ENCODE measurements at places on chromosomes 7 and 10.

GRCh38 chr10:131211965-131212619 is 99.4 kb downstream of the TCERG1L start:
- DNase-seq, result no peak

DNA sequence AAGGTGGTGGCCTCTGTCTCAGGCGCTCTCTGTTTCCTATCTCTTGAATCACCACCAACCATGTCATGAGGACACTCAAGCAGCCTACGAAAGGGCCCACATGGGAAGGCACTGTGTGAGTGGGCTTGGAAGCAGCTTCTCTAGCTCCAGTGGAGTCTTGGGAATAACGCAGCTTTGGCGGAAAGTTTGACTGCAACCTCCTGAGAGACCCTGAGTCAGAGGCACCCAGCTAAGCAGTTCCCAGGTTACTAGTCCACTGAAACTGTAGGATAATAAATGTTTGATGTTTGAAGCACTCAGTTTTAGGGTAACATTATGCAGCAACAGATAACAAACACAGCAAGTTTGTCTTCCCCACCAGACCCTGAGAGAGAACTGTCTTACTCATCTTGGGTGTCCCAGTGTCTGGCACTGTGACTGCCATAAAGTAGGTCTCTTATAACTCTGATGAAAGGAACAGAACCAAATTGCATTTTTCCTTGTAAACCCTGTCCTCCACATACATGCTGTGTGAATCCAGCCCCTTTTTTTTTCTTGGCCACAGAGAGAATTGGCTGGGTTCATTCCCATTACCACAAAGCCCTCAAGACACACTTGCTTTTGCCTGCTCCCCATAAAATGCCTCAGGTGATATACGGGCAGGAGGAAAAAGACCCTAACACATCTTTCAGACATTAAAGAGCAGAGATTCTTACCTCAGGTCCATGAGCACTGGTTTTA is 185.5 kb downstream of the ZNF365 start:
- no peak for DNase-seq

DNA sequence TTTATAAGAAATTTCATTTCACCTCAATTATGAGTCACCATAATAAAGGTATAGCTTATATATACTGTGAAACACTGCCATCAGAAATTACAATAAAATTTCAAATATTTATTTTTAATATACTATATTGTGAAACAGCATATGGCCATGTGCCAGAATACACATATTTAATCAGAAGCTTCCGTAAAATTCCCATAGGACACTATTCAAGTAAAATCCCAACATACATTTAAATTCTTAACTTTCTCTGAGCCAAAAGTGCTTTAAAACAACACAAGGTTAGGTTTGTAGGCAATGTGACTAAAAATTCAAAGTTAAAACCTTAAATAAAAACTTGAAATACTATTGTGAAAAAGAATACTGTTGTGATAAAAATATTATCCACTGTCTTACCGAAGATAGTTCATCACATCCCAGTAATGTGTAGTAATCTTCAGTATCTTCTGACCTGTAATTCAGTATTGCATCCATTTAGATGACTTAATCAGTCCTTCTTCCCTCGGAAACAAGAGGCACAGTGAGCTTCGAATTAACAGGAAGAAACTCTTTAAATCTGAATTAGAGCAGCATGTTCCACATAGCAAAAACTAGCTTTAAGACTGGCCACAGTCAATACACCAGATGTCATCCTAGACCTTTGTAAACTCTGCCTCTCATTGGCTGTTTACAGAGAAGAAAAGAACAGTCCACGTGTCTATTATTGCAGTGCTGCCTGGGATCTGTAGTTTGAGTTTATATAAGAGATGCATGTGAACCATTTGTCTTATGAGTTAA is at the start of gene DNAJC12:
Gene DNAJC12 (minus strand): TSS at position 648 of the 774 bp plus-strand sequence. CDS start 177 bp downstream, at position 471.
- no peak for DNase-seq

GRCh38 chr10:79063071-79063491 is 5.7 kb upstream of the ZMIZ1 start:
- DNase-seq, result no peak

DNA sequence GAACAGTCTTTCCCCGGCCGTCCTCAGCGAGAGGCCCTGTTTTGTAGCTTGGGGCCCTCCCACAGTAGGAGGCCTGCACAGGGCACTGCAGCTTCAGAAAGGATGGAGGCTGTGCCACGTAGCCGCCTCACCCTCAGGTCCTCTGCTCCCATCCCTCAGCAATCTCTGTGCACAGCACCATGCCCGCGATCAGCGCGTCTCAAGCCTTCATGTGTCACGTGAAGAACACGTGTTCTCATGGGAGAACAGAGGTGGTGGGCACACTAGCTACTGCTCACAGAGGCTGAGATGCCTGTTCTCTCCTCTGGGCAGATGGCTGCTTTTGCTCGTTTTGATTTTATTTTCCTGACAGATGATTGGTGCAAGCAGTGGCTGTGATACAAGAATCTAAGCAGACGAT is 8.5 kb upstream of the SHH start:
- DNase-seq, result no peak

DNA sequence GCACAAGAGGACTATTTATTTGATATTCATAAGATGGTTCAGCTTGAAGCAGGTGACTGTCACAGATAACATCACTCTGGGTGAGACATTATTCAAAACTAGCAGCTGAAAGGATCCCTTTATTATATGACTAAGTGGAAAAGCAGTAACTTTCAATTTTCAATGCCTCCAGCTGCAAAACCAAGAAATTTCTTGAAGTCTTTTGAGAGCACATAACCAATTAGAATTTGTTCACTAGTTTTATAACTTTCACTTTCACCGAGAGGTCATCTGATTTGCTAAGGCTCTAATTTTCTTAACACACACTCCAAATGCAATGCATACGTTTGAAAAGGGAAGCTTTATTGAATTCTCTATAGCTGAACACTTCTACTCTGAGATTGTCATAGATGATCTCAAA is 88.6 kb upstream of the KLF14 start:
- no peak for DNase-seq

DNA sequence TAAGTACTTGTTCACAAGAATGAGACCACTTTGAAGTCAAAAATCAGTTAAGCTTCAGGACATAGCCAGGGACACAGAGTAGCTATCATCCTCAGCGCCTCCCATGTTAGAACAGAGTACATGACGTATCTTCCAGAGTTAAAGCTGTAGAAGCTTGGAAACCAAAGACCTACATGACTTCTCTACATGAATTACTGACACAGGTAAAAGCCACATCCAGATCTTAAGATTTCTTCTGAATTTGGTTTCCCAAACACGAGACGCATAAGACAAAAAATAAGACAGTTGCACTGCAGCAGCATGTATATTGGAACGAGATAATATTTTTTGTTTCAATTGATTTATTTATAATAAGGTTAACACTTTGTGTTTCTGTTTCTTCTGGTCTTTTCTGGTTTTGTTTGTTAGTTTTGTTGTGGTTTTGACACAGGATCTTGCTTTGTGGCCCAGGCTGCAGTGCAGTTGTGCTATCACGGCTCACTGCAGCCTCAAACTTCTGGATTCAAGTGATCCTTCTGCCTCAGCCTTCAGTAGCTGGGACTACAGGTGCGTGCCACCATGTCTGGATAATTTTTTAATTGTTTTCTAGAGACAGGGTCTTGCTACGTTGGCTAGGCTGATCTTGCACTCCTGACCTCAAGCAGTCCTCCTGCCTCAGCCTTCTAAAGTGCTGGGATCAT is 10.2 kb upstream of the EPC1 start:
- no peak for DNase-seq

DNA sequence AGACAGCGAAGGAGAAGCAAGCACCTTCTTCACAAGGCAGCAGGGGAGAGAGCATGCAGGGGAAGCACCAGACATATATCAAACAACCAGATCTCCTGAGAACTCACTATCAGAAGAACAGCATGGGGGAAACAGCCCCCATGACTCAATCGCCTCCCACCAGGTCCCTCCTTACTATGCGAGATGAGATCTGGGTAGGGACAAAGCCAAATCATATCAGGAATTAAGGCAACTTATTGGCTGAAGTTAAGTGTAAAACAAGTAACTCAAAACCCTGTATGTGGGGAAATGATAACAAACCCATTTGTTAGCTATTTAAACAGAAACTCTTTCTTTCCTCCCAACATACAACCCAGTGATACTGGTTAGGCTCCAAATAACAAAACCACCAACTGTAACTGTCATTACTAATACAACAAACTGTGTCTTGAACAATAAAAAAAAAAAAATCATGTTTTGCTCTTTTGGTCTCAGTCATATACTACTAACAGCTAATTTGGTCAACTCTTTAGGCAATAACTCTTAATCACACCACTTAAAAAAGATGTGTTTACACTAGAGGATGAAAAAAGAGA is 57.8 kb downstream of the MINDY3 start:
- DNase-seq, result no peak

DNA sequence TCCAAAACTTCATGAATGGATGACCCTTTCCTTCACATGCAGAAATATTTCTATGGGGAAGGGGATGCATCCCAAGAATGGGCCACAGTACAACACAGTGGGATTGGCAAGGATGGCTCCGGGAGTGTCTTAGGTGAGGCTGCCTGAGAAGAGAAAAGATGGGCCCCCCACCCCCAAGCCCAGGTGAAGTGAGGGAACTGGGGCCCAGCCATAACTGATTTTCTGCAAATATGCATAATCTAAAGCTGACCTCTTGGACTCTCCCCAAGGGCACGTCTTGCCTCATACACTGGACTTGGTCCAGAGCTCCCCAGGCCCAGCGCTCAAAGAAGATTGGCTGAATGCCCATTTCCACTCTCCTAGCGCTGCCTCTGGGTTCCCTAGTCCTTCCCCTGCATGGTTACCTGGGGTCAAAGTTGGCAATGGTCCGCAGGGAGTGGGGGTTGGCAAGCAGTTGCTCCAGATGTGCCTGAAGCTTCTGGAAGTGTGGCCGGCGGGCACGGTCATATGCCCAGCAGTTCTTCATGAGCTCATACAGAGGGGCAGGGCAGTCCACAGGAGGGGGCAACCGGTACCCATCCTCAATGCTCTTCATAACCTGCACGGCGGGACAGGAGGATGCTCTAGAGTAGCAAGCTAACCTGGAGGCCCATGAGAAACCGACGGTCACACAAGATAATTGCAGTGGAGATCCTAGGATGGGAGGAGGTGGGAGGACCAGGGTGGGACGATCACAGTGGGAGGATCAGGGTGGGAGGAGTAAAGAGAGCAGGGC is 12.3 kb downstream of the ZYX start:
- DNase-seq, result no peak

- DNase-seq, result no peak
Observed at GRCh38 chr10:61778137-61778536, 115.4 kb downstream of the CABCOCO1 start.

- no peak for DNase-seq
Observed at GRCh38 chr10:126500185-126500584, 111.9 kb upstream of the ADAM12 start.

- DNase-seq, result no peak
Observed at GRCh38 chr10:42802876-42803275, 20.3 kb downstream of the BMS1 start.

- DNase-seq, result no peak
Observed at GRCh38 chr10:131098416-131098952, 213.0 kb downstream of the TCERG1L start.

DNA sequence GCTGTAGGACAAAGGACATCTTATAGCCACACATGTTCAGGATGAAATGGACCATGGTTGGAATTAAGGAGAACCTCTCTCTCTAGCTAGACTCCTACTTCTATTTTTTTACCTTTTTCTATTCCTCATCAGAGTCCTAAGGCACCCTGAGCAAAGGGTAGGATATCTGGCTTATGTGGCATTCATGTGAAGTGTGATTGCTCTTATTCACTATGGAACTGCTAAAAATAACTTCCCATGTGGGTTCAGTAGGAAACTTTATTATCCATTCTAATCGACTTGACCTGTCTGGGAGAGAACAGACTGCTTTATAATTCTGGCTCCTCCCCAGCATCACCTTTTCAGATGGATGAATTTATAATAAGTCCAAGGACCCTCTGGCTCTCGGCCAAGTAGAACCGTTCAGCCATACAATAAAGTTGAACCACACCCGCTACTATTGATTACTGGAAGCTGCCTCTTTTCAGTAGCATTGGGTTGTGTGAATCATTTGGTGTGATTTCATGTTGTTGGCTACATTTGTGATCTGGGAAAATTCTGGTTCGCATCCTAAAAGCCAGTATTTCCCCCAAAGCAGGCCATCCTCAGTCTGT is 117.5 kb downstream of the NRF1 start:
- no peak for DNase-seq

DNA sequence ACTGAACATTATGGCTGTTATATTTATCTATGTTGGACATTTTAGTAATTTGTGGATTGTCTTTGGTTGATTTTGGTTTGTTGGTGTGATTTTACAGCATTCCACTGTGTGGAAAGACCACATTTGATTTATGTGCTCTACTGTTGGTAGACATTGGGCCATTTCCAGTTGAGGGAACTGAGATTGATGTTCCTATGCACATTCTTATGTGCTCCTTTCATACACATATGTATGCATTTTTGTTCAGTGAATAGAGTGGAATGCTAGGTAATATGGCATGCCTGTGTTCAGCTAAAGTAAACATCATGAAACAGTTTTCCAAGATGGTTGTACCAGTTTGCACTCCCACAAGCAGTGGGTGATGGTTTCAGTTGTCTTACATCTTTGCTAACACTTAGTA is 15.1 kb downstream of the CACNB2 start:
- no peak for DNase-seq

- DNase-seq, result no peak
Observed at GRCh38 chr7:151384352-151384697, 25.5 kb downstream of the WDR86 start.

GRCh38 chr7:134406431-134406830 is 52.5 kb downstream of the AKR1B1 start:
- DNase-seq, result no peak

- DNase-seq, result no peak
Observed at GRCh38 chr10:12847361-12847975, 154.0 kb downstream of the CCDC3 start.

- DNase-seq, result no peak
Observed at GRCh38 chr7:102318482-102318971, 31.9 kb downstream of the SH2B2 start.

GRCh38 chr7:92072708-92073107 is 61.6 kb downstream of the CYP51A1 start:
- DNase-seq, result no peak

DNA sequence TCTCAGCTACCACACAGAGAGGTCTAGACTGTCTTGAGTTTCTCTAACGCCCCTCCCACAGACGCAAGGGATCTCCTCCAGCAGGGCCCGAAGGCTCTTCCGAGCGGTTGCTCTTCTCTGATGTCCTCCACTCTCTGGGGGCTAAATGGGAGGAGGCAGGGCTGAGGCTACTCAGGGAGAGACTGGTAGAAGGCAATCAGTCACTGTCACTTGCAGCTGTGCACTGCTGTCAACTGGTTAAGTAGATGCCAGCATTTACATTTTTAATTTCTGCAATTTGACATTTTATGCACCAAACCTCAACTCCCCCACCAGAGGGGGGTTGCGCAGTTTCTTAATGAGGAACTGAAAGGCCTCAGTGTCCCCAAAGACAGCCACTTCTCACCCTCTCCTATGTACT is 442.8 kb downstream of the PLXNA4 start:
- no peak for DNase-seq

DNA sequence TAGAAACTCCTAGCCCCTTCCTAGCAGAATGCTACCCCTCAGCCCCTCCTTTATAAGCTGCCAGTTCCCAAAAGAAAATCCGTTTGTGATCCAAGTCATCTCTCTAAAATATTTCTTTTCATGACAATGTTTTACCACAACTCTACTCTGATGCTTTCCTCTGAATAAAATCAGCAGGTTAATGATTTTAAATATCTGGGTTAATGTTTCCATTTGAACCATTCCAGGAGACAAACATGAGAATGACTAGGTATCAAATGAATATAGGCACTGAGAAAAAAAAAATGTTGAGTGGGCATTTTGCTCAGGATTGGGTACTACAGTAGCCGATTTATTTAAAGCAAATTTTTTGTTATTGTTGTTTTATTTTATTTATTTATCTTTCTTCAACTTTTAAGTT is 360.3 kb downstream of the WDR11 start:
- DNase-seq, result no peak

Measured in non-pigmented ciliary epithelial cell (primary cell).